SHP77 treated with DMSO at 0.1 percent for 48 hours (cell line): ENCODE measurements at places on chromosomes 1 and 21.

DNA sequence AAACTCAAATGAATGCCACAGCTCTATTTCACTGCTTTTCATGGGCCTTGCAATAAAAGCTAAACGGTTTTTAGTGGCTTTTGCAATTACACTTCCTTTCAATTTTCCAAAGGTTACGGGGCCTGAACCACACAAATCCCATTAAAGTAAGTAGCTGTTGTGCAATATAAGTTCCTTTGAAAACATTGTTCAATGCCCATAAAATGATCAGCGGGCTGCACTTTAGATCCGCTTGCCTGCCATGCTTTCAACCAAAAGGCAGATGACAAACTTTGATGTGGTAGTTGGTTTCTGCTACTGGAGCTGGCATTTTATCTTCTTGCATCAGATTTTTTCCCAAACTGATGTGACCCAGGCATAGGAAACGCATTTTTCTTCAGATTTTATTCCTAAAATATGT lies 50.2 kb downstream of the PRRX1 start:
- no peak for DNase-seq

DNA sequence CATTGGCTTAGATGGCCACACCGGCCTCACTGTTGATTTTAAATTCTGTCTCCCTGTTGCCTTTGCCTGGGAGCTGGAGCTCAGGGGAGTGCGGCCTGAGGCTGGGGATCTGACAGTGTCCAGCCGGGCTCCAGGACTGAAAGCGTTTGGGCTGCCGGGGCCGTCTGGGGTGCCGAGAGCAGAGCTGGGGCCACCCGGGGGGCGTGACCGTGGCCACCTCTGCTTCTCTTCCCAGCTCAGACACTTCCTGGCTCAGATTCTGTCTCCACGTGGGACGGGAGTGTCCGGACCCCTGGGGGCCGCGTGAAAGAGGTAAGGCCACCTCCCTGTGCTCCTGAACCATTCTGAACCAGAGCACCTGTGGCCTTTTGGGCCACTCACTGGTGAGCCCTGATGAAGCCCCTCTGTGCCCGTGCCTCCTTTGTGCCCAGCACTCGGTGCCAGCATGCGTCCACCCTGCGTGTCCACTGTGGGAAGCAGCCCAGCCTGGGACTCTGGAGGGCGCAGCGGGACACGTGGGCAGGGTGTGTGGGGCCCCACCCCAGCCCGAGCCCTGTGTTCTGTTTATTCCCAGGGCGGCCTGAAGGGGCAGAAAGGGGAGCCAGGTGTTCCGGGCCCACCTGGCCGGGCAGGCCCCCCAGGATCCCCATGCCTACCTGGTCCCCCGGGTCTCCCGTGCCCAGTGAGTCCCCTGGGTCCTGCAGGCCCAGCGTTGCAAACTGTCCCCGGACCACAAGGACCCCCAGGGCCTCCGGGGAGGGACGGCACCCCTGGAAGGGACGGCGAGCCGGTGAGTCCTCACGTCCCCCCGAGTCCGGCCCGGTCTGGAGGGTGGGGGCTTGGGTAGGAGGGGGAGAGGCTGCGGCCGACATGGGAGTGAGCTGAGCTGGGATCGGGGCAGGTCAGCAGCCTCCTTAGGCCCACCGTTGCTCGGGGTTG lies 64.8 kb downstream of the SLC19A1 start:
- no peak for DNase-seq

GRCh38 chr1:205376739-205377138 lies 20.0 kb upstream of the KLHDC8A start:
- DNase-seq = no peak

- no peak for DNase-seq
Observed at GRCh38 chr1:202599669-202600431, 110.4 kb downstream of the SYT2 start.

GRCh38 chr1:185719021-185719420 lies 15.2 kb upstream of the HMCN1 start:
- no peak for DNase-seq

DNA sequence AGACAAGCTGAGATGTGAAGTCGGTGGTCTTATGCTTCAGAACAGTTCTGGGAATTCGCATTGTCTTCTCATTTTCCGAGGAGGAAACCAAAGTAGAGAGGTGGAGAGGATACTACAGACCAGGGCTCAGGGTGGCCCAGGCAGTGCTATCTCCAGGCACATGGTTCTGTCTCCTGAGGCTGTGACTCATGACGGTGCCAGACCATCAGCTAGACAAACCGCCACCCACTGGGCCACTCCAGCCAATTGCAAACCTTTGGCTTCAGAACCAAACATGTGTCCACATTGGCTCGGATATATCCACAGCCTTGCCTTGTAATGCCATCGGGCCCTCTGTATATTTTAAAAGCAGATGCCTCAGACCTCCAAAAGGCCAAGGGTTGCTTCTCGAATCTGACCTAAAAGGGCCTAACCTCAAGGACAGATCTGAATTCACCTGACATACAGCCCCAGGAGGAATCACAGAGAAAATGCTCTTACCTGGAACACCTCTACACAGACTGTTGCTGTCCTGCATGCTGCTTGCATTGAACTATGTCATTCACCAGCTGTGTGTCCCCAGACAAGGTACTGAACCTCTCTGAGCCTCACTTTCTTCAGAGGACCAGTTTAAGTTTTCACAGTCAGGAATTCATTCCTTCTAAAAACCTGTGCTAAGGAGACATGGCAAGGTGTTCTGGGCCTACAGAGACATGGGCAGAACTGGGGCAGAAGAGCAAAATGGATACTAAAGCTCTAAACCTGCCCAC lies 224.9 kb upstream of the JUN start:
- no peak for DNase-seq

DNA sequence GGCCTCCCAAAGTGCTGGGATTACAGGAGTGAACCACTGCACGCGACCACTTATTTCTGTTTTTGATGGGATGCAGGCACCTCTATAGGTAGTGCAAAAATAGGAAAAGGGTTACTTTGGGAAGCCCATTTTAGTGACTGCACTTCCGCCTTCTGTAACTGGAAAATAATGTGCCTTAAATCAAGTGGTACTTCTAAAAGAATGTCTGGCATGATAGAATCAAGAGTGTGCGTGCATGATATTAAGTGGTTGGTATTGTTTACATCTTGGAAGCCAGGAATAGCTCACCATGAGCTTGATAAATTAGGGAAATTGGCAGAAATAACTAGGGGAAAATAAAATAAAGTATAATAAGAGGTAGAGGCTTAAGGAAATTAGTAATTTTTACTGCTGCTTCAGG lies 1067.0 kb downstream of the ADGRL2 start:
- DNase-seq = no peak

GRCh38 chr1:228059634-228060457 lies 22.7 kb upstream of the ARF1 start:
- DNase-seq = no peak

- no peak for DNase-seq
Observed at GRCh38 chr1:27551170-27551952, 52.6 kb downstream of the AHDC1 start.

DNA sequence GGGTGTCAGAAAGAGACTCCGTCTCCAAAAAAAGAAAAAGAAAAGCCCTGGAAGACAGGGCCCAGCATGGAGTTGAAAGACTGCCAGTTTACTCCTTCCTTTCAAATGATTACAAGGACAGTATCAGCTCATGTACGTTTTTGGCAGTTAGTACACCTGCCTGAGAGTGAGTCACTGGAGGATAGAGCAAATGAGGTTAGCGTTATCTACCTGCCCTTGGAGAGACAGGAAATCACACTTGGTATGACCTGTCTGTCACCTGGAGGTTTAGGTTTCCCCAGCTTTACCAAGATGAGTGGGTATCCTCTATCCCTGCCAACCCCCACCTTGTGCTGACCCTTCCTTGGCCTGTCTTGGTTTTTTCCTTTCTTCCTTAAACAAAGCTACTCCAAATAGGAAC lies 96.8 kb upstream of the BMP8A start:
- DNase-seq = no peak
